Muscle of arm (tissue), 14 donors: ENCODE measurements at places on chromosomes 7 and 10.
A peak's percentile ranks its signal among the peaks of the same experiment; 100 is the strongest.

GRCh38 chr10:133419211-133419950, 5.0 kb downstream of the SPRN start:
- DNase-seq = no peak

- DNase-seq = no peak
Observed at GRCh38 chr7:21193895-21194294, 234.0 kb upstream of the SP4 start.

DNA sequence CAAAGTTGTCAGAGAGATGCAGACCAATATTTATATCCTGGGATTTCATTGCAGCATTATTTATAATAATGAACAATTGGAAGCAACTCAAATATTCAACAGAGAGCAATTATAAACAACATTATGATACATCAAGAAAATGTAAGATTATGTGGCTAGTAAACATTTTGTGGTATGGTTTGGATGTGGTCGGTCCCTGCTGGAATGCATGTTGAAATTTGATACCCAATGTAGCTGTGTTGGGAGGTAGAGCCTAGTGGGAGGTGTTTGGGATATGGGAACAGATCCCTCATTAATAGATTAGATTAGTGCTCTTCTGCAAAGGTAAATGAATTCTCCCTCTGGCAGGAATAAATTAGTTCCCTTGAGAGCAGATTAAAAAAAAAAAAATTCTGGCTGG, 350.9 kb downstream of the ANKRD30A start:
- no peak for DNase-seq

DNA sequence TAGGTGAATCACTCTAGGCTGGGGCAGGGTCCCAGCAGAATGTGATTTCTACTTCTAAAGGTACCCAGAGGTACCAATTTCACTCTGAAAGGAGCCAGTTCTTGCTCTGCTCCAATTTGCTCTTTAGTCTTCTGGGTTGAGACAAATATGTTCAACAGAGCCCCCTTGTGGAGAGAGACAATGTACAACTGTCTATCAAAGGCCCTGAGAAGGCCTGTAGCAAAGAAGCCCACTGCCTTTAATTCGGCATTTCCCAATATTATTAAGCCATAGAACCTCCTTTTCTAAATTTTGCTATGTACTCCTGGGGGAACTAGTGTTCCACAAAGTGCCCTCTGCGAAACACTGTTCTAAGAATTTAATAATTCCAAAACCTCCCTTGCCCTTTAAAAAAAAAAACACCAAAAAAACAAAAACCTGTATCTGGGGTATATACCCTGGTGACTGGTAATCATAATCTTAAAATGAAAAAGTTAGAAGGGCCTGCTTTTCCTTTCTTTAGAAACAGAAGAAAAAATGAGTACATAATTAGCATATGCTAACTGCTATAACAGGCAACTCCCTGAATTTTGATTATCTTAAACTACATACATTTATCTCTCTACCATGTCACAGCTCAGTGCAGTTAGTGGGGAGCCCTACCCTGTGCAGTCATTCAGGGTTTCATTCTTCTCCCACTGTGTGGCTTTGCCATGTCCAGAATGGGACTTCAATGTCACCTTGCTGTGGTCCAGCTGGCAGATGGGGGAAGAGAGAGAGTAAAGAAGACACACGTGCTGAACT, 160.9 kb upstream of the BMPER start:
- DNase-seq = no peak

DNA sequence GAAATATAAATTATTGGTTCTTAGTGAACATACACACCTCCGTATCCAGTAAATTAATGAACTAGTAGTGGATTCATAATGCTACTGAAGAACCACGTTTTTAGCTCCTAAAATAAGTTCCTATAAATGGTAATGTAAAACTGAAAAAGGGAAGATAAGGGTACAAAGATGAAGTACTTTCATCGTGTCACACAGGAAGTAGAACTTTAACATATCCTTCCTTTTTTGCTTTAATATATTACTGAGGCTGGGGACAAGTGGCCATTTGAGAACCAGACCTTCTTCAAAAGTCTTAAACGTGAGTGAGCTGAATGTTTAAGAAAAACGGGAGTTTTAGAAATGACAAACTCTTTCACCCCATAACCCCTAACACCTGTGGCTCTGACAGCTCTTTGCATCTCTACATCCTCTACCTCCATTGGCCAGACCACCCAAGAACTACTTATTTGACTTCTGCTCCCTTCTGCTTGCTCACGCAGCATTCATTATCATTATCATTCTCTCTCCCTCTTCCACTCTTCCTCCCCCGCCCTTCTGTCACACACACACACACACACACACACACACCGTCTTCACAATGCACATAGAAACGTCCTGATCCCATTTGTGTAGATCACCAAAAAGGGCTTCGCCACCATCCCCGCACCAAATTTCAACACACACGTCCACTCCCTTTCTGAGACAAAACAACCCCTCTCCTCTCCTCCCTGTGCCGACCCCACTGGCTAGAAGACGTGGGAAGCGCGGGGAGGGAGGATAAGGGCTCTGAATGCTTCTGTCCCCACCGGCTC, 677 bp downstream of the SKAP2 start:
- peak; percentile 58 for DNase-seq
